Fibroblast of the conjunctiva (primary cell): ENCODE measurements at places on chromosomes 13 and 19.
A peak's percentile ranks its signal among the peaks of the same experiment; 100 is the strongest.

GRCh38 chr19:56085571-56086275 is 35.4 kb downstream of the ZNF787 start:
- DNase-seq, result no peak

DNA sequence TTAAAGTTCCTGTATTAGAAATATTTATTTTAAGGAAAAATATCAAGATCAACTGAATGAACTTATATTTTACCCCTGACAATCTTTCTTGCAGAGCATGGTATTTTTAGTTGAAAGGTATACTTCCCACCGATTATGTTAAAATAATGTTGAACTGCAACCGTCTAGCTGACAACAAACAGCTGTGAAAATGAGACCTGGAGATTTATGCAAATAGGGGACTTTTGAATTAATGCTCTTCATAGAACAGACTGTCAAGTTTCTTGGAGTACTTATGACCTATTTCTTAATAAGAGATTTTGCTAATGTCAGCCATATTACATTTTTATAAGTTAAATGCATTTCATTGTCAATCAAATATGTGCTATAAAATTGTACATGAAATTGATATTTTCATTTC is 210.9 kb downstream of the NALCN start:
- DNase-seq, result no peak

DNA sequence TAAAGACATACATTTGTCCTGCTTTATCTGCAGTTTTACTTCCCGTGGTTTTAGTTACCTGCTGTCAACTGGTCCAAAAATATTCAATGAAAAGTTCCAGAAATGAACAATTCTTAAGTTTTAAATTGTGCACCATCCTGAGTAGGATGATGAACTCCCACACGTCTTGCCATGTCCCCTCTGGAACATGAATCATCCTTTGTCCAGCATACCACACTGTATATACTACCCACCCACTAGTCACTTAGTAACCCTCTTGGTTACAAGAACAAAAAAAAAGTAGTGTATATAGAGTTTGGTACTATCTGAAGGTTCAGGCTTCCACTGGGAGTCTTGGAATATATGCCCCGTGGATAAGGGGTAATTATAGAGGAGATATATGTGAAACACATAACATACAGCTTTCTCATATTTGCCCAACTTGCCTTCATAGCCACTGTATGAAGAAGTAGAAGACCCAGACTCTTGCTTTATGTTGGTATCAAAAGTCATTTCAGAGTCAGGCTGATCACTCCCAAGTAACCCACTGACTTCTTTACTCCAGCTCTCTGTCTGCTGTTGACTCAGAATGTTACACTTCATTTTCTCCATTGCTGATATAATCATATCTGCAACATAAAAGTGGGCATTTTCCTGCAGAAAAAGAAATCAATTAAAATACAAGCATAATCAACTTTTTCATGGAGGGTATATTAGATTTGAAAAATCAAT is 19.3 kb downstream of the RUBCNL start:
- DNase-seq, result no peak

GRCh38 chr19:35347930-35348298 is 212 bp downstream of the FFAR1 start:
- no peak for DNase-seq

- no peak for DNase-seq
Measured at GRCh38 chr13:114064450-114065140, 67.8 kb downstream of the RASA3 start.

GRCh38 chr13:57114945-57115344 is 25.8 kb upstream of the PRR20A start:
- no peak for DNase-seq

DNA sequence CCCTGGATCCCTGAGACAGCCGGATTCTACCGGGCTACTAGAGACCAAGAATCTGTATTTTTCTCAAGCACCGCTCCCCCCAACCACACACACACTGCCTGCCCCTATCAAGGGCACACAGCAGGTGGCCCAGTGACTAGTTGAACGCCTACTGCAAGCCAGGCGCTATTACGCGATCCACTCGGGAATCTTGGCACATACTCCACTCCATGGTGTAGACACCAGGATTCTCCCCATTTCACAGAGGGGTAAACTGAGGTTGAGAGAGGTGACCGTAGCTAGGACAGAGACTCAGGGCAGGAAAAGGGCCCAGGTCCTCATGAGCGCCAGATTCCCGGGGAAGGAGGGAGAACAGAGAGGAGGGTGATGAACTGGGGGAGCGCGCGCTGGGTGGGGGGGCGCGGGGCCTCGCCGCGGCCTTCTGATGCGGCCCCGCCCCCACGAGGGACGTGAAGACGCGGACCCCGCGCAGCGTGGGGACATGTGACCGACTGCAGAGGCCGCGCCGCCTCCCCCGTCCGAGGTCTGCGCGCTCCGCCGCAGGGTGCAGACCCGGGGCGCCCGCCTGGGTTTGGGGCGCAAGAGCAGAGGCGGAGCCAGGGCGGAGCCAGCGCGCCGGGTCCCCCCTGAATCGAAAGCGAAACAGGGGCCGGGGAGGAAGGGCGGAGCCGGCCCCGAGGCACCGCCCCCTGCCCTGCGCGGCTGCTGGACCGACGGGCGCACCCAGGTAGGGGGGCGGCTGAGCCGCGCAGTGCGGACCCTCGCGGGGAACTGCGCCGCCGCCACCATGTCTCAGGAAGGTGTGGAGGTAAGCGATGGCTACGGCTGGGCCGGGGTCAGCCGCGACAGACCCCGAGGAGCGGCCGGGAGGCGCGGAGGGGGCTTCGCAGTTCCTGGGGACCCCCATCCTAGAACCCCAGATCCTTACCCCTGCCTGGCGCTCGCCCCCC is at the start of gene SHFL:
Gene SHFL, plus strand, starts transcription at position 677 of the 950 bp plus-strand sequence. Its CDS starts 111 bp downstream, at position 788.
- DNase-seq, result peak; percentile 33

DNA sequence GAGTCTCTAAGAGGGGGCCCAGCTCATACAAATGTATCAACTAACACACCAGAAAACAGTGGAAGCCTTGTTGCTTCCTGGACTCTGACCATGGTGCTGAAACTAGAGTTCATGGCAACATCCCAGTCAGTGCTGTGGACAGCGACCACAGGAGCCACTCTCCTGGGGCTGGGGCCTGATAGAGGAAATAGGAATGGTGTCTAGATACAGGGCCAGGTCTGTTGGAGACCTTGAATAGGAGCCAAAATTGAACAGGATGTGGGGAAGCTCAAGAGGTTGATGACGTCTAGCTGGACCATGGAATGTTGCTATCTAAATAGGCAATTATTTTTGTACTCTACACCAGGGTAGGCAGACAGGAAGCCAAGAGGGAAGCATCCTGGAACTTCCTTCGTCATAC is 21.7 kb downstream of the LILRB4 start:
- DNase-seq, result no peak

DNA sequence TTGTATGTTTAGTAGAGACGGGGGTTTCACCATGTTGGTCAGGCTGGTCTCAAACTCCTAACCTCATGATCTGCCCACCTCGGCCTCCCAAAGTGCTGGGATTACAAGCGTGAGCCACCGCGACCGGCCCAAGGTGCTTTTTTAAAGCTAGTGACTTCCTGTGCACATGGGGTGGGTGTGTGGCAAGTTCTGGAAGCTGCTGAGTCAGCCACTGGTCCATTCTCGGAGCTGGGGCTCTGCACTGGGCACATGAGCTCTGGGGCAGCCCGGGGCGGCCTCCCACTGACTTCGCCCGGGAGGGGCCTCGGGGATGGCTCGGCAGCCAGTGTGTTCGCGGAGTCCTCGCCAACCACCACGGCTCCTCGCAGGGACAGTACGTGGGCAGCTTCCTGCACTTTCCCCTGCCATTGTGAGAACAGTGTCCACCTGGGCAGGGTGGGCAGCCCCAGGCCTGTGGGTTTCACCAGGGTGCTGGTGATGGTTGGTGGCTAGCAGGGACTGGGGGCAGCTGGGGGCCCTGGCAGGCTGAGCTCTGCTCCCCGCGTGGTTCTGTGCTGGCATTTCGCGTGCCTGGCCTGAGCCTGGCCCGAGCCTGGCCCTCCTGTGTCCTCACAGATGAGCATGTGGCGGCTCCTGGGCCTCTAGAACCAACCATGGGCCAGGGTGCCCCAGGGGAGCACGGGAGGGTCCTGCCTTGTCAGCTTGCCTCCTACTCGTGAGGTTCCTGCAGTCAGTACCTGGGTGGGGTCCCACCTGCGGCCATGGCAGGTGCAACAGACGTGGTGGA is 12.2 kb downstream of the CBARP start:
- no peak for DNase-seq

- DNase-seq, result no peak
Measured at GRCh38 chr13:77048681-77049080, 21.7 kb upstream of the FBXL3 start.

DNA sequence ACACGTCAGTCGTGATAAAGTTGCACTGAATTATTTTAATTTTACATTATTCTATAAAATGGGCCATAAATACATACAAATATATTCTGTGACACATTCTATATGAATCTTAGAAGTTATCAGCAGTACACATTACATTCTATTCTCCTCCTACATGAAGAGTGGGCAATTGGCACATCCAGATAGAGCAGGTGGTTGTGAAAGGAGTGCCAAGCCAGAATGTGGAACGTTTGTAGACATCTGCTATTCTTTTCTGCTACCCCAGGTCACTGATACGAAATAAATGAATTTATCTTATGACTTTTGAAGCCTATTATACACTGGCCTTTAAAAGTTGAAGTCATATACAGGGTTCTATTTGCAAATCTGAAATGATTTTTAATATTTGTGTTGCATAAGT is 373.2 kb downstream of the PCDH17 start:
- DNase-seq, result no peak

GRCh38 chr19:38875656-38876395 is 2.2 kb downstream of the RINL start:
- DNase-seq, result no peak

DNA sequence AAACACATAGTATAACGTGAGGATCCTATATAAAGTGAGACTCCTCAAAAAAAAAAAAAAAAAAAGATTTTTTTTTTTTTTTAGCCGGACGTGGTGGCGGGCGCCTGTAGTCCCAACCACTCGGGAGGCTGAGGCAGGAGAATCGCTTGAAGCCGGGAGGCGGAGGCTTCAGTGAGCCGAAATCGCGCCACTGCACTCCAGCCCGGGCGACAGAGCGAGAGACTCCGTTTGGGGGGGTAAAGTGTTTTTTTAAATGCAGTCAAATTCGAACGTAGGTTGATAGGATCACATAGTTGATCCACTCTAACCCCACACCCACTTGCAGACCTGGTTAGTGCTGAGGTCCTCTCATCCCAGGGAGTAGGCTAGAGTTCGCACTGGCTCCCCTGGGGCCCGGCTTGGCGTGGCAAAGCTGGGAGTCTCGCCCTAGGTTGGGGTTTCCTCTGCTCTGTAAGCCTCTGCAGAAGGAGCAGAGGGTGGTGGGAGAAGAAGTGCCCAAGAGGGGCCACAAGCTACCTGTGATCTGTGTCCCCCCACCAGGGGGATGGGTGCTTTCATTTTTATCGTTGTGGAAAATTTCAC is 6.5 kb downstream of the RNF225 start:
- DNase-seq, result no peak

DNA sequence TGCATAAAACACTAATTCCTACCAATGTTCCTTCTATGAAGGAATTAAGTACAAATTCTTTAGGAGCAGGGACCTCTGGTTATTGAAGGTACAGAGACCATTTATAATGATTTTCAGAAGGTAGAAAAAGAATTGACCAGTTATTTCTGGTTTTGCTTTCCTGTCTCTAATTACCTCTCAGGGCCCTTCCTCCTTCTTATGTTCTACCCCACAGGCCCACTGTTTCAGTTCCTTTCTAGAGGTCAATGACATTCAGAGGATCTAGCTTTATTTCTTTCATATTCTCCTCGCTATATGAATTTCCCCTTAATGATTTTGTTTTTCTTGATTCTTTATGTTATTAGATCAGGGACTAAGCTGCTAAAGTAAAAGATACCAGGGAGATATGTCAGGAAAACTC is 345.0 kb upstream of the SPRY2 start:
- no peak for DNase-seq

- DNase-seq, result no peak
Measured at GRCh38 chr13:81714513-81714912, 1373.6 kb upstream of the SPRY2 start.

DNA sequence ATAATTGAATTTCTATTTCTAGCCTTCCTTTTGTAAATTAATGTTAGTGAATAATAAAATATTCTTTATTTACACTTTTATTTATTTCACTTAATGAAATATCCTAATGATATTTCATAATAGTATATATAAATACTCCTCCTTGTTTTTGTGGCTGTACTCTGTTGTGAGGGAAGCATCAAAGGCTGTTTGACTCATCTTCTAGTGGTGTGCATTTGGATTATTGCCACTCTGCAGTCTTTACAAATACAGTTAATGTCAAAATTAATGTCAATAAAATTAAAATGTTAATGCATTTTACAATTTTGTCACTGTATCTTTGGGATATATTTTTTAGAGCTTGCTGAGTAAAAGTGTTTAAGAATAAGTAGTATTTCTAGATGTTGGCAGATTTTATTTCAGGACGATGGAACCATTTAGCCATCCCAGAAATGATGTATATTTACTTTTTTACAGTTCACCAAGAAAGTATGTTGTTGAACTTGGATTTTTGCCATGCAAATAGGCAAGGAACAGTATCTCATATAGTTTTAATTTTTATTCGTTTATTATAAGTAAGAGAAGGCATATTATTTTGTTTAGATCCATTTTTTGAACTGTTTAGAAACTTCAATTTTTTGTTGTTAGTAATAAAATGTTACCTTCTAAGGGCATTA is 281.2 kb upstream of the SLITRK6 start:
- no peak for DNase-seq

DNA sequence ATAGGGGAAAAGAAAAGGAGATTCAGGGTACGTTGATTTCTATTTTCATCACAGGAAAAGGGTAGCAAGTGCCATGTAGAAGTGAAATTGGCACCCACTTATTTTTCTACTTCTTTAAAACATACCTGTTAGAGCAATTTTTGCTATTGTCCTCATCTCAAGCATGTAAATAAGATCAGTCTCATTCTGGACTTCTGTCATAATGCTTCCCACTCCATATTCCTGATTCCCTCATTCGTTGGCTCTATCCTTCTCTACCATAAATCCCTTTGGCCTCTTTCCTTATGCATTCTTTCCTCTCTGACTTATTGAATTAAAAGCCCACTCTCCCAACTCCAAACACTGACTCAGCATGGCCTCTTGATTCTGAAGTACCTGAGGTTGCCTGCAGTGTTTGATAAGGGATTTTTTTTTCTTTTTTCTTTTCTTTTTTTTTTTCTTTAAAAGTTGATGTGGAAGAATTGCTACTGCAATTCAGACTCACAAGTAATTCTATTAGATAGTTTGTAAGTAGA is 465.7 kb downstream of the SLITRK6 start:
- no peak for DNase-seq

- no peak for DNase-seq
Measured at GRCh38 chr19:16889366-16889882, 625 bp downstream of the F2RL3 start.
